Stimulated activated CD4-positive, alpha-beta T cell treated with anti-CD3 and anti-CD28 coated beads, TNF-alpha, amount 100 ng/mL, for 24 hours (primary cell): ENCODE measurements at places on chromosomes 1 and 21.
A peak's percentile ranks its signal among the peaks of the same experiment; 100 is the strongest.

GRCh38 chr1:198174297-198174696 is 17.5 kb downstream of the NEK7 start:
- no peak for DNase-seq

DNA sequence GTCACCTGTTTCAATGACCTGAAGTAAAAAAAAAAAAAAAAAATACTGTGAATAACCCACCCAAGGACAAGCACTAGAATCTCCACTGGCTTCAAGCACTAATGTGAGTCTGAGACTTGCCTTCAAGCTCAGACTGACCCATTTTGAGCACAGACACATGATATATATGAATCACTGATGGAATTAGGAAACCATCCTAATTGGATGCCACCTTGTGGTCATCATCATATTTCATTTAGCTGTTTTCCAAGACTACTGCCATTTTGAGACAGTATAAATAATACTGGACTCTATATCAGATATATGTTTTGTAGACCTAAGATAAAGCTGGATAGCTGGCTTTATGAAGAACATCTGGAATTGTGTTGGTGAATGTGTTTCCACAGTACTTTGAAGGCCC is 1232.0 kb downstream of the KCNT2 start:
- DNase-seq = no peak

GRCh38 chr1:206544562-206545257 is 37.4 kb downstream of the RASSF5 start:
- peak; percentile 70 for DNase-seq

DNA sequence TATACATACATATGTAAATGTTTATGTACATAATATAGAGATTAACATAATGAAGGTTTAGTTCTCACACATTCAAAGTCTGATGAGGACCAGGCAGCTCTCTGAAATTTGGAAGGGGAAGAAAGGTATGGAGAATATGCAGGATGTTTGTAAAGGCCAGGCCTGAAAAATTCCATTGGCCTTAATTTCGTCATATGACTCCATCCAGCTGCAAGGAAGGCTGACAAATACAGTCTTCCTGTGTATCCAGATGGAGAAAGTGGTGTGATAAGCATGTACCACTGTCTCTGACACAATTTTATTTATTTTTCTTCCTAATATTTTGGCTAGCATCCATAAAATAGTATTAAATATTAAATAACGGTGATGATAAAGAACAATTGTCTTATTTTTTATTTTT is 6.3 kb upstream of the SGIP1 start:
- no peak for DNase-seq

- DNase-seq = no peak
Observed at GRCh38 chr1:211017075-211017718, 116.8 kb downstream of the KCNH1 start.

- DNase-seq = no peak
Observed at GRCh38 chr1:183675381-183675780, 22.3 kb upstream of the APOBEC4 start.

GRCh38 chr1:177088966-177089365 is 75.5 kb downstream of the ASTN1 start:
- DNase-seq = no peak

DNA sequence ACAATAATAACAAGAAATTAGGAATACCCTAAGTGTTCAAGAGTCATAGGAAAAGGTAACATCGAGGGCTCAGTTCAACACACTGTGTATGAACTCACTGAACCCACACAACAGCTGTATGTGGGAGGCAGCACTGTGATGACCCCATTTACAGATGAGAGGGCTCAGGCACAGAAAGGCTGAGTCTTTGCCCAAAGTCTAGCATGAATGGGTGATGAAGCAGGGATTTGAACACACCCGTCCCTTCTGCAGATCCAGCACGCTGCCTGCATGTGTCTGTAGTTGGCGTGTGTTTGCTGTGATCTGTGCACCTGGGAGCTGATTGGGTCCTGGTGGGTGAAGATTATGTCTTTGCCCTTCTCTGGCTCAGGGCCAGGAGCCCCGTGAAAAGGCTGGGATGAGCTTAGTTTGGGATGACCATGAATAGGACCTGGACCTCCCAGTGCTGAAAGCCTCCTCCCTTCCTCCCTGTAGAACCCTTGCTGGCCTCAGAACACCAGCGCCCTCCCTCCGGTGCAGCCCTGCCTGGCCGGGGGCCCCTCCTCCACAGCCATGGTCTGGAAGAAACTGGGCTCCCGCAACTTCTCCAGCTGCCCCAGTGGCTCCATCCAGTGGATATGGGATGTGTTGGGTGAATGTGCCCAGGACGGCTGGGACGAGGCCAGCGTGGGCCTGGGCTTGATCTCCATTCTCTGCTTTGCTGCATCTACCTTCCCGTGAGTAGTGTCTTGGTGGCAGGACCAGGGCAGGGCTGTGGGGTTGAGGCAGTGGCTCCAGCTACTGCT is 5.2 kb downstream of the SLC66A1 start:
- DNase-seq = no peak

- no peak for DNase-seq
Observed at GRCh38 chr1:219710529-219711194, 97.8 kb upstream of the ZC3H11B start.

- DNase-seq = no peak
Observed at GRCh38 chr1:34696230-34696629, 58.6 kb upstream of the GJB5 start.

DNA sequence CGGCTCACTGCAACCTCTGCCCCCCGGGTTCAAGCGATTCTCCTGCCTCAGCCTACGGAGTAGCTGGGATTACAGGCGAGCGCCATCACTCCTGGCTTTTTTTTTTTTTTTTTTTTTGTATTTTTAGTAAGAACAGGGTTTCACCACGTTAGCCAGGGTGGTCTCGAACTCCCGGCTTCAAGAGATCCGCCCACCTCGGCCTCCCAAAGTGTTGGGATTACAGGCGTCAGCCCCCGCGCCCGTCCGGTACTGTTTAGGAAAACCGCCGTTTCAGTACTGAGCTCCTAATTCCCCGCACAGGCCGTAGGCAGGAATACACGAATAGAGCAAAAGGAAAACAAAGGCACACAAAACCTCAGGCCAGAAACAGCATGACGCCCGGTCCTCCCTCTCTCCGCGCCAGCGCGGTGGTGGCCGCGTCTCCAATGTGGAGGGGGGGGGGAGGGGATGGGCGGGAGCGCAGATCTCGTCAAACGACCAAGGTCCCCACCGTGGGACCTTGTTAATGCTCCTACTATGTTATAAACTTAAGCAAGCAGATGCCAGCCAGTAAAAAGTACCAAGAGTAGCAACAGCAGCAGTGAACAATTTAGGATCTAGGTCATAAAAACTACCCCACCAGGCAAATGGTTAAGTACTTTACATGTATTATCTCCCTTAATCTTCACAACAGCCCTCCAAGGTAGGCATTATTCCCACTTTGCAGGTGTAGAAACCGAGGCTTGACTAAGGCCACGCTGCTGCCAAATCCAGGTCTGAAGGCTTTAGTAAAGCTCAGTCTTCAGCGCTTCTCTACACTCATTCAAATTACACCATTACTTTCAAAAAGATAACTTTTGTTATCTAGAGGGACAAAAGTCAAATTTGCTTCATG is 648 bp upstream of the ADAR start:
- no peak for DNase-seq

DNA sequence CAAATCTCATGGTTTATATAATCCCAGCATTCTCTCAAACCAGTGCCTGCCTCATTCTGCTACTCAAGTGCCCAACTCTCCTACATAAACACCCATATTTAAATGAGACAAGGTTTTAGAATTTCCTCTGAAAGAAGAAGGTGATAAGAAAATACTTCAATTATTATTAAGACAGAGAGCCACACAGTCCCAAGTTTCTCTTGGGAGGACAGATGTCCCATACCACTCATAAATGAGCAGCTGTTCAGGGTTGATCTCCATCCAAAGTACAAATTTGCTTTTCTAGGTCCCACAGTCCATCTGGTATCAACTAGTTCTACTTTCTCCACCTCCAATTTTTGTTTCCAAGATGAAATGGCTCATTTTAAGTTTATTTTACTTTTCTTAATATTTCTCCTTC is 11.3 kb downstream of the DCAF8 start:
- DNase-seq = no peak

GRCh38 chr1:94281361-94282142 is 44.2 kb upstream of the ARHGAP29 start:
- DNase-seq = no peak

DNA sequence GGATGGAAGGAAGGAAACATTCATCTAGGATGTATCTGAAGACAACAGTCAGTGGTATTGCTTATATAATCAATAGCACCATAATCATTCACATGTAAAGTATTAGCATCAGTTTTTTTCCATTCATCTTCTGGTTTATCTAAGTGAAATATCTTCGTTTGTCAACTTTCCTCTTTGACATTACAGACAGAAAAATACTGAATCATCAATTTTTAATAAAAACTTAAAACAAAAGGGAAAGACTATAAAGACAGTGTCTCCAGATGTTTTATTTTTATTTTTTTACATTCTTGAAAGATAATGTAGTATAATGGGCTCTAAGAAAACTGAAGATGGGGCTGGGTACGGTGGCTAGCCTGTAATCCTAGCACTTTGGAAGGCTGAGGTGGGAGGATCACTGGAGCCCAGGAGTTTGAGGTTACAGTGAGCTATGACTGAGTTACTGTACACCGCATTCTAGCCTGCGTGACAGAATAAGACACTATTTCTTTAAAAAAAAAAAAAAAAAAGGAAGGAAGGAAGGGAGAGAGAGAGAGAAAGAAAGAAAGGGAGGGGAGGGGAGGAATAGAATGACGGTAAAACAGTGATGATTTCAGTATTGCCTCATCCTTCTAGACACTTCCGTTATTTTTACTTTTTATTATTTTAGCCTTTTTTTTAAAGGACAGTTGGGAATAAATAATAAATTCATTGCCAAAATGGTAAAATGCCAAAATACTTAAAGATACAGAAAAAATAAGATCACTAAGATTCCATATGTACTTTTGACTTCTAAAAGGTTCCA is 89.5 kb downstream of the NRIP1 start:
- DNase-seq = no peak

DNA sequence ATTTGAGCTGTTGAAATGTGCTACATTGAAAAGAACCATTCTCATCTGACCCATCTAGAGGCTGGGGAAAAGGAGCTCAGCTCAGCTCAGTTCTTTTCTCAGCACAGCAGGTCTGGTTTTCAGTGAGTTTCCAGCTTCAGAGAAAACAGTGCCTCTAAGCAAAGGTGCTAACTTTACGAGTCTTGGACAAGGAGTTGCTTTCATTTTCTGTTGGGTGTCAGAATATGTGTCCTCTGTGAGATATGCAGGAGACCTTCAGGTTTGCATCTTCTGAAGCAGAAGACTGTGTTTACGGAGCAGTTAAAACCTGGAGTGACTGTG is 321.3 kb upstream of the USP24 start:
- DNase-seq = no peak

- no peak for DNase-seq
Observed at GRCh38 chr1:206686478-206687249, 2.0 kb downstream of the MAPKAPK2 start.

DNA sequence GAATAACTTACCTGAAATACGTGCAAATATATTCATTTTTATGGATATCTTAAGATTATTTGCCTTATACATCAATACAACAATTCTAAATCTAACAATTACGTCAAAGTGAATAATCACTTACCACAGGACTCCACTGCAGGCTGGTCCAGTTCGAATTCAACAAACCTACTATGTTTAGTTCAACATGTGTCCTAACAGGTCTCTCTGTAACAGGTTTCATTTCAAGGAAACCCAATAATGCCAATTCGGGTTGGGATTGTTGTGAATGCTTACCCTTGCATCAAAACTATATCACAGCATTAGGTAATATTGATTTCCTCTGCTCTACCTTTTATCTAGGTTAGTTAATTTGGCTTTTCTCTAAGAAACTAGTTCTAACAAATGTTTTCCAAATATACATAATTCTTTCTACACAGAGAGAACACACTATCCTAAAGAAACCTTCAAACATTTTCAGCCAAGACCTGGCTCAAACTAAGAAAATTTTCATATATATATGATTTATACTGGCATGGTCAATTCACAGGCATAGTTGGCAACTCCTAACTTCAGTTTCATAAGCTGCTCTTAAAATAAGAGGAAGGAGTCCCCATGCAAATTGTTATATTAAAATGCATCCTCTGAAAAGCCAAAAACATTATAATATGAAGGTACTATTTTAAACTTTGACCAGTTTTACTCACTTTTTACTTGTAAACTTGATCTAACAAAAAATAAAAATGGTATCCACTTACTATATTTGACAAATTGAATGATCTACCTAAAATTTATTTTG is 4.5 kb downstream of the IVNS1ABP start:
- no peak for DNase-seq

- DNase-seq = no peak
Observed at GRCh38 chr1:2388004-2388913, 3.1 kb downstream of the MORN1 start.

DNA sequence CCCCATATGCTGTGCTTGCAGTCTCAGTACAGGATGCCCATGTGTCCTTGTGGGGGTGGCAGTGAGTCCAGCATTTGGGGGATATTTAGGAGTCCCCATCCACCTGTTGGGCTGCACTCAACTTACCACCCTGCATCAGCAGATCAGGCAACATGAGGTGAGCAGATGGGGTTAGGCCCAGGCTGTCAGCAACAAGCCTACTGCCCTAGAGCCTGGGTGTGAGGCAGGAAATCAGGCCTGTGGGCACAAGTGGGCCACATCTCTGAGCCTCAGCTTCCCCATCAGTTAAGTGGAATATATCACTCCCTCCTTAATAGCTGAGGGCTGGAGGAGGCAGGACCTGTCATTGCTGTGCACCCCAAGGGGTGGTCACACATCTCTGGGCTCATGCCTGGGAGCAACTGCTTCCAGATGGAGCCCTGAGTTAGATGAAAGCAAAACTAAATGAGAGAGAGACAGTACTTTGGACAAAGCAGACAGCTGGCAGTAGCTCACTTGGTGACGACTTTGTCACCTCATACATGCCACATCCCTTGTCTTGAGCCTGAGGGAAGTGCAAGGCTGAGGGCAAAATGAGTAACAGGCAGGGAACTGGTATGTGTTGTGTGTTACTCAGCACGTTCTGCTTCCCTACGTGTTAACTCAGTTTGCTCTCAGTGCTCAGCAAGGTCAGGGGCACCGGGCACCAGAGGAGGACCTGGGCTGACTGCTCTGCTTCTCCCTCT is 48.4 kb downstream of the TRIM11 start:
- DNase-seq = no peak

DNA sequence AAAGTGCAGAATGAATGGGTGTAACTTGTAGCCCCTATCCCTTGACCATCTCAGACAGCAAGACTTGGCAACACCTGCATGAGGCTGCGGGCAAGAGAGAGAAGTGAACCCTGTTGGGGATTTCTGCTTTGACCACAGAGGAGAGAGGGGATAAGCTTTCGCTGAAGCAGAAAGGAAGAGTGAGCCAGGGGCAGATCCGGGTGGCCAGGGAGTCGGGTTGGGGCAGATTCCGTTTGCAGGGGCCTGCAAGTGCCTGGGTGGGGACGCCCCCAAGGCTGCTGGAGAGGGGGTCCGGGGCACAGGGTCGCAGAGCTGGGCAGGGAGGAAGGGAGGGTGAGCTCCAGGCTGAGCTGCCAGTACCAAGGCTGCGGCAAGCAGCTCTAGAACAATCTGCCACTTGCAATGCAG is 25.3 kb upstream of the PIK3CD start:
- DNase-seq = no peak

DNA sequence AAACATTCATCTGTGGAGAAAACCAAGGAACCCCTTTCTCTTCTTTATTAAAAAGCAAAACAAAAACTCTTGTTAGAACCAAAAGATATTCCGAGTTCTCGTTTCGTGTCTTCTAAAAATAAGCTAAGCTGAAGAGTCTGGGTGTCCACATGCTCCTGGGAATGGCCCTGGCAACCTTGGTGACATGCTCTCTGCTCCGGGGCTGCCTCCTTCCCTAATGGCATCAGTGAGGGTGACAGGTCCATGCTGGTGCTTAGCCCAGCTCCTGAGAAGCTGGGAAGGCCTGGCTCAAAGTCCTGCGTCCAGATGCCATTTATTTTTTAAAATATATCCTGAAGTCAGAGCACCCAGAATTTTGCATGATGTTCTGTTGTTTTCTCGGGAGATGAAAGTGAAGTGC is 24.6 kb upstream of the TRAPPC10 start:
- no peak for DNase-seq
